Myocyte (in vitro differentiated cells): ENCODE measurements at places on chromosomes 12 and 14. TPM values are rescaled to one million over a fixed set of nuclear protein-coding genes. Genes with fewer than 3 reads are reported as not detected.

Gene CIDEB
- not detected in 2 replicates for total RNA-seq

DNA sequence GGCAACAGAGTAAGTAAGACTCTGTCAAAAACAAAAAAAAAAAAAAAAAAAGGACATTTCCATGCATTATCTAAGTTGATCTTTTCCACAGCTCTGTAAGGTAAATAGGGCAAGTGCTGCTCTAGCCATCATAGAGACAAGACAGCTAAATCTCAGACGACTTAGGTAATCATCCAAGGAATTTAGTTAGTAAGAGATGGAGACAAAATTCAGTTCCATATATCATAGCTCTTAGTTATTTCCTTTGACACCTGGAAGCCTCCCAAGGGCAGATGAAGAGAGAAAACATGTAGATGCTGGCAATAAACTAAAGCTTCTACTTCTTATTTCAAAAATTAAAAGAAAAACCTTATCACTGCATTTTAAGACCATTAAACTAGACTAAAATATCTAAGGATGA lies 48.7 kb downstream of the ST8SIA1 start:
- no peak for DNase-seq

DNA sequence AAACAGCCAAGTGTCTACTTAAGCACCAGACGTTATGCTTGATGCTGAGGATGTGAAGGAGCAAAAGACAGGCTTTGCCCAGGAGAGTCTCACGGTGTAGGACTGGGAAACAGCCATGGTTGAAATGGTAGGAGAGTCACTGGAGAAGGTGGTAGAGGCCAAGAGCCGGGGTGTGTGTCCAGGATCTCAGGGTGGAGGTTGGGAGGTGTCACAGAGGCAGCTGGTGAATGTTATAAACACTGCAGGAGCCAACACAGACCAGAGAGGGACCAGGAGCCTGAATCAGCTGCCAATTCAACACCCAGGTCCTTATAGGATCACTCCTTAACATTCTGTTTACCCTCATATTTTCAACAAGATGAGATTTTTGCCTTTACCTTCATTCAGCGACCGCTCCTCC lies 7.5 kb downstream of the NID2 start:
- no peak for DNase-seq

GRCh38 chr12:132550014-132550802 lies 60.2 kb downstream of the LRCOL1 start:
- no peak for DNase-seq

DNA sequence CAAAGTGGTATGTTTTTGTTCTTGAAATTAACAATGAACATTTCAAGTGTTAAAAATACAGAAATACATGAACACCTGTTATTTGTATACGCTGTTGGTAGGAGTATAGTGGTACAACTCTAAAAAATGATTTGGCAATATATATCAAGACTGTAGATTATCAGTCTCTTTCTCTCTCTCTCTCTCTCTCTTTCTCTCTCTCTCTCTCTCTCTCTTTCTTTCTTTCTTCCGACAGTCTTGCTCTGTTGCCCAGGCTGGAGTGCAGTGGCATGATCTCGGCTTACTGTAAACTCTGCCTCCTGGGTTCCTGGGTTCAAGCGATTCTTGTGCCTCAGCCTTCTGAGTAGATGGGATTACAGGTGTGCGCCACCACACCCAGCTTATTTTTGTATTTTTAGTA lies 12.6 kb downstream of the HEBP1 start:
- DNase-seq, result no peak

DNA sequence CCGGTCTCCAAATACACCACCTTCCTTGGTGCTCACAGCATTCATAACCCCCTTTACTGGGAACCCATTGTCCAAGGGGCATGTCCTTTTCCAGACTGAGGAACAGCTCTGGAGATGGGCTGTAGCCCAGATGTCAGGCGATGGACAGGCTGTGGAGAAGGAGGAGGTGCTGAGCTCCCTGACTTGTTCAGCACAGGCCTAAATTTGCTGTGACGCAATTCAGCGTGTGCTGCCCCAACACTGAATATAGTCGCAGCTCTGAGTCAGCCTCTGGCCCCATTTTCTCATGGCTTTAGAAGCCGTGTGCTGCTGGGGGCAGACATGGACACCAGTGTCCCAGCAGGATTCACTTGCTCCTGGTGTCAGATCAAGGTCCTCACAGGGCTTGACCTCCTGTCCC lies 269.1 kb downstream of the EMP1 start:
- DNase-seq, result no peak

GRCh38 chr12:112756918-112757317 lies 34.6 kb upstream of the RPH3A start:
- no peak for DNase-seq

DNA sequence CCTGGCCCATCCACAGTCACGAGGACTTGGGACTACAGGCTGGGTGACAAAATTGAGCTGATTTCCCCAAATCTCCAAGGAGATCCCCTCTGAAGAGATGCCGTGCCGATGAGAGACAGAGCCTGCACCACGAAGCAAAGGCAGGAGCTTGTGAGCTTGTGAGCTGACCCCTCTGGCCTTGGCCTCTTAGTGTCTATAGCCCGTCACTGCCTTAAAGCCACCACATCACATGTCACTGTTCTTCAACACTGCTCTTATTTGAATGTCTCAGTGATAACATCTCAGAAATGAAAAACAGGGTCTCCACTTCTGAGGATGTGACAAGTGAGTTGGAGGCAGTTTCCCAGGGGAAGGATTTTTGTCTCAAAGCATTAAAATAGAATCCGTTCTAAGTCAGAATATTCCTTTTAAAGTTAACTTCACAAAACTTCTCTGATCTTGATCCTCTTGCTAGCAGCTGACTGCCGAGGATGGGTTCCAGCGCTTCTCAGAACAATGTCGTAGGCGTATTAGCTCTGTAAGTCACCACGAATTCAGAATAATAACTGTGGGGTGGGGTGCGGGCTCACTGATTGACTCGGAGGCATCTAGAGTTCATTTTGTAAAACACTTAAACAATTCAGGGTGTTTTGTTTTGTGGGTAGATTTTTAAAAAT lies 37.5 kb downstream of the CHST11 start:
- peak; percentile 55 for DNase-seq
